ENCODE measurements at places on chromosomes 16 and 17.
A peak's percentile ranks its signal among the peaks of the same experiment; 100 is the strongest.

DNA sequence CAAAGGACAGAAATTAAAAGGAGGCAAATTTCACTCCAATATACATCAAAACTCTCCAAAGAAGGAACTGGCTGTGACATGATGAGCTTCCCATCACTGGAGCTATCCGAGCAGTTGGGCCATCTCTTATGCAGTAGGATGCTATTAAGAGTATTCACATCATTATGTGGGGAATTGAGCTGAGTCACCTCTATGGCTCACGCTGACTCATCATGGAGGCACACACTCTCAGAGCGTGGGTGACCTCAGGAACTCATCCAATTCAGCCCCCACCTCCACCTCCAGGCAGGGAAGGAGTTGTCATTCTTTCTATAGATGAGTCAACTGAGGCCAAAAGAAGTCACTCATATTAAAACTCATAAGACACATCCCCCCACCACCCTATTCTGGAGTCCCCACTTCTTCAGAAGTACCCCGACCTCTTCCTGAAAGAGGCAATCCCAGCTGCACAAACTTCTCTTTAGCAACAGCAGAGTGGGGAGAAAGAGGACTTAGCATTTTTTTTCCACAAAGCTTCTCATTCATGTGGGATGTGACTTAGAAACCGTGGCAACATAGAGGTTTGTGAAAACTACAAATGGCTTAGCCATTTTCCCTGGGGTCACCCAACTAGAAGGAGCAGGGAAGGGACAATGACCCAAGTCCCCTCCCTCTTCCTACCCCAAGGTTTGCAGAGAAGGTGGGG lies 32.5 kb downstream of the ABCC12 start:
- DNase-seq, result peak; percentile 97

GRCh38 chr17:21458054-21458453 lies 81.9 kb downstream of the KCNJ12 start:
- no peak for DNase-seq

DNA sequence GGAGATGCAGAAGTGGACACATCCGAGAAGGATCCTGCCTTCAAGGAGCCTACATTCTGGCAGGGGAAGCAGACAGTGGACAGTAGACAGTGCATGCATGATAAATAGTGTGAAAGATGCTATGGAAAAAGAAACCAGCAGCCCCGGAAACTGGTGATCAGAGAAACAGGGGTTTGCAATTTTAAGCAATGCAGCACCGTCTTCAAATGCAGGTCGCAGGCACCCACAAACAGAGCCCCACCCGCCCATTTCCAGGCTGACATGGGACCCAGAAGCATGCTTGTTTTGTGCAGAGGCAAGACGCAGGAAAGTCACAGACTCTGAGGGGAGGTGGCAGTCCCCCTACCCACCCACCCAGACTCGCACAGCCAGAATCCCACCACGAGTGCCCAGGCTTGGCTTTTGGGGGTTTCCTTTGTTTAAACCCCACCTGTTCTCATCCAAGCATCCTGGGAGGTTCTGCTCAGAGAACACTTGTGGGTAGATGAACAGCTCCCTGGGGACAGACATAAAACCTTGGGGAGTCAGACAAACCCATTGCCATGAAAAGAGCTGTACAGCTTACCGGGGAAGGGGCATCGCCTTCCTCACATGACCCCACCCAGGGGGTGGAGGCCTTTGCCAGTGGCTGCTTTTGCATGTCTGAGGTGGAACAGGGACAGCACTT lies 114.3 kb downstream of the MGAT5B start:
- no peak for DNase-seq

DNA sequence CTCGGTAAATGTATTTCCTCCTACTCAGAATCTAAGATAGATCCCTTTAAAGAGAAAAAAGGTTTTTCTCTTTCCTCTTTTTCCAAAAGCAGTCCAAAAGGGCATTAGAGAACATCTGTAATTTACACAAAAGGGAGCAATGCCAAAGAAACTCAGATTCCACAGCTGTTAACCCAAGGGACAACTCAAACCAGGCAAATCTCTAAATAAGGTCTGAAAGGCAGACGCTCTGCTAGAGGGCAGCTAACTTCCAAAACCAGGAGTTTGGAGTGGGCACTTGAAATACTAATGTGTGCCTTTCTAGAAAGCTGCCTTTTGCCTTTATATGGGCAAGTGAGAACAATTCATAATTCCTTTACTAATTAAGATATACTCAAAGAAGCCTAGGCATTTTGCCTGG lies 435.7 kb downstream of the ZFHX3 start:
- DNase-seq, result no peak

- no peak for DNase-seq
Measured at GRCh38 chr16:53058882-53059281, 4.1 kb downstream of the CHD9 start.

DNA sequence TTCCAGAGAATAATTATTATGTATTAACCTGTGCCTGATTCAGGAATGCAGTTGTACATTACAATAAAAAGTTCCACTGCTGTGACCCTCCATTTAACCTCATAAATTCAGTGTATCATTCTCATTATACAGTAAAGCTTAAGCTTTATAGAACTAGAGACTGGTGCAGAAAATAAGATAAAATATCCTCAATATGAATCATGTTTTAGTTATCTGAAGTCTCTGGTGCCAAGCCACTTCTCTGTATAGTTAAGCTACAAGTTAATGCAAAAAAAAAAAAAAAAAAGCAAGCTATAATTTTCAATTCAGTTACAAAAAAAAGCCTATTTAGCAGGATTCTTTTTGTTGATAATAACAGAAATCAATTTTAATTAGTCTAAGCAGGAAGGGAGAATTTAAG lies 22.4 kb upstream of the SMIM36 start:
- no peak for DNase-seq

- DNase-seq, result no peak
Measured at GRCh38 chr16:49129935-49130334, 151.7 kb downstream of the CBLN1 start.

GRCh38 chr17:67420994-67421393 lies 43.9 kb downstream of the PITPNC1 start:
- DNase-seq, result no peak

- no peak for DNase-seq
Measured at GRCh38 chr16:65919145-65919985, 447.1 kb upstream of the CDH5 start.

DNA sequence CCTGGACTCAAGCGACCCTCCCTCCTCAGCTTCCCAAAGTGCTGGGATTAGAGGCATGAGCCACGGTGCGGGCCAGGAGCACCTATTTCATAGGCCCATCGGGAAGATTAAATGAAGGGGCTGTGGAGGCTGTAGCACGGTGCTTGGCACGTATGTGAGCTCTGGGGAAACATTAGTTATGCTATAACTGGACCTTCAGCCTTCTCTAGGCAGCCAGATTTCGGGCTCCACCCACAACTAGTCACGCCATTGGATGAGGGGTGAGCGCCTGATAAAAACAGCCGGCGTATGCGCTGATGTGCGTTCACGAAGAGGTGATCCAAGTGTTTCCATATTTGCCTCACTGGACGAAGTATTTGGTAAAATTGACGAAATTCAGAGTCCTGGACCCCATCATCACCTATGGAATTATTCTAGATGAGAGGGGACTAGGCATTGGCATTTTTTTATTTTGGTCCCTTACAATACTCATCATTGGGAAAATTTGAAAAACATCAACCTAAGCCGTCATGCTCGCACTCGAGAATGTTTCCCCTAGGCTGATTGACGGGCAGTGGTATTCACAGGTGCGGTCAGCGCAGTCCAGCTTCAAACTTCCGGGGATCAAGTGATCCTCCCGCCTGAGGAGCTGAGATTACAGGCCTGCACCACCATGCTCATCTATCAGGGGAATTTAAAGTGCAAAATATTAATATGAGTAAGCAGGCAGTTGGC lies 1.8 kb upstream of the ANKRD11 start:
- DNase-seq, result no peak

DNA sequence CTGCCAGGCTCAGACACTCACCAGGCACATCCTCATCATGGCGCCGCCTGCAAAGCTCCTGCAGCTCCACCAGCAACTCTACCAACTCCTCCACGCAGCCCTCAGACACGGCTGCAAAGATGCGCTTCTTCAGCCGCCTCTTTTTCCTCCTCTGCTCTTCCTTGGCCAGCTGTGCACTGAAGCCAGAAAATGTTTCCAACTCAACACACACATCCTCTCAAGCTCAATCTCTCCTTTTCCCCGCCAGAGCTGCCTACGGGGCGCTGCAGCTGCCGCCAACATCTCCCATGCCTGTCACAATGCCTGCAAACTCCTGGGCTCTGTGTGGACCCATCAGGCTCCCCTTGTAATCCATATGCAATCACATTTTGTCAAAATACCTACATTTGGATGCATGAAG lies 14.2 kb downstream of the TRPV3 start:
- DNase-seq, result no peak

DNA sequence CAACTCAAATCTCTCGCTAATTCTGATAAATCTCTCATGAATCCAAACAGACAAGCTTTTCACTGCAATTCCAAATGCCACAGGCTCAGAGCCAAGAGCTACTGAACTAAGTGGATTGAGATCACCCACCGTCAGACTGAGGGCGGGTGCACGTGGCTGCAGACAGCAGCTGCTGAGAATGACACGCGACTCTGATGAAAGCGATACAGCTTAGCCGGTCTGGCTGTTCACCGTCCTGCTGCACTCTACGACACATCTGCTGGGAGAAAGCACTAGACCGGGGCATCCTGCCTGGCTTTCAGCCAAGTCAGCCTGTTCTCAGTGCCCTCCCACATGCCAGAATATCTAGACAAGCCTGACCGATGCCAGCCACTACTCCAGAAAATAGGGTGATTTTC lies 42.6 kb downstream of the KLHDC4 start:
- DNase-seq, result no peak

- DNase-seq, result no peak
Measured at GRCh38 chr17:7034955-7035590, 742 bp upstream of the SLC16A13 start.

GRCh38 chr16:11339075-11339474 lies 6.2 kb upstream of the RMI2 start:
- no peak for DNase-seq
